ENCODE measurements at places on chromosomes 3 and 15. TPM values are rescaled to one million over a fixed set of nuclear protein-coding genes. Genes with fewer than 3 reads are reported as not detected.

DNA sequence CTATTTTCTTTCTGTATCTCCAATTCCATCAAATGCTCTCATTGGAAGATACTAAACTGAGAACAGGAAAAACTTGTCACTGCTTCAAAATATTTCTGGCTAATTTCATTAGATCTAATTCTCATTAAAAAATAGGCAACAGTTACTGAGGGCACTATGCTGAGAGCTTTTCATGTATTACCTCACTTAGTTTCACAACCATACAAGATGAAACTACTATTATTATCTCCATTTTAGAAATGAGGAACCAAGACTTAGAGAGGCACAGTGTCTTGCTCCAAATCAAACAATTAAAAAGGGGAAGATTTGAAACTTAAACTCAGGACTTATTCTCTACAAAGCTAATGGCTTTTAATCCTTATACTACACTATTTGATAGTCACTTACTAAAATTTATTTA, 7.2 kb upstream of the OTOL1 start:
- no peak for ATAC-seq

DNA sequence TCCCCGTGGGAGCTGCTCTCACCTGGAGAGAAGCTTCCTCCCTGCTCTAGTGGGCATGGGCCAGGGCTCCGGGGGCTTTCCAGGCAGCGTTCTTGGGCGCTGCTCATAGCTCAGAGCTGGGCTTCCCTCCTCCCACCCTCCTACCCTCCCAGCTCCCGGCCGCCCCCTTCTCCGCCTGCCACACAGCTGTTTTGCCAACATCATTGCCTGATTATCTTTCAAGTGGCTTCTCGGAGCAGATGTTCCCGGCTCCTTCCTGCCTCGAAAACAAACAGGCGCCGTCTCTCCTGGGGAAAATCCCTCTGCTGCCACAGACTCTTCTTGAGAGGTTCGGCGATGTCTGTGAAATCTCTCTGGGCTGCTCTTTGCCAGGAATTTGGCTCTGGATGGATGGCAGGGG, 195.6 kb downstream of the RPLP1 start:
- ATAC-seq: no peak

GRCh38 chr15:26891448-26892181, 24.8 kb downstream of the GABRA5 start:
- peak; percentile 52 for ATAC-seq

GRCh38 chr15:29822100-29822683, at the start of gene TJP1:
Gene TJP1 (minus strand): TSS chr15:29822468. CDS start chr15:29822028, 440 bp downstream.
- peak; percentile 93 for ATAC-seq

ALDH1L1 gene
- total RNA-seq: 16.3 TPM

PLCH1 gene
- 0.35 TPM for total RNA-seq

PAQR9 gene
- not detected for total RNA-seq

LOXL1 gene
- total RNA-seq: 27.9 TPM

MEGF11 gene
- total RNA-seq: 0.08 TPM
